NCI-H82 (cell line): ENCODE measurements at places on chromosomes 3 and 15.

- DNase-seq: peak; percentile 69
These were observed 527 bp downstream of the CSNK1G1 start for GRCh38 chr15:64355348-64355943.

DNA sequence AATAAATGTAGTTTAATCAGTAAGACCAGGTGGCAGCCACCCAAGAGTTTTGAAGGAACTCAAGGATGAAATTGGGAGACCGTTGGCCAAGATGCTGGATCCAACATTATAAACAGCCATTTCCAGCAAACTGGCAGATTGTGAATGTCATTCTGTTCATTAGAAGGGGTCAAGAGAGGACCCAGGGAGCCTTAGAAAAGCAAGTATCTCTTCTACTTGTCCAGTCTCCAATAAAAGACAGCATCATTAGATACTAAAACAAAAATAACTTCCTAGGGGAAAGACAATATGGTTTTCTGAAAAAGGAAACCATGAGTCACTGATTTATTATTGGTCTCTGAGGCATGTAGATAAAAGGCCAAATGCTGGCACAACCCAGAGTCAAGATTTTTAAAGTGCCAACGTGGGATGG is 67.9 kb downstream of the GADL1 start:
- DNase-seq: no peak

DNA sequence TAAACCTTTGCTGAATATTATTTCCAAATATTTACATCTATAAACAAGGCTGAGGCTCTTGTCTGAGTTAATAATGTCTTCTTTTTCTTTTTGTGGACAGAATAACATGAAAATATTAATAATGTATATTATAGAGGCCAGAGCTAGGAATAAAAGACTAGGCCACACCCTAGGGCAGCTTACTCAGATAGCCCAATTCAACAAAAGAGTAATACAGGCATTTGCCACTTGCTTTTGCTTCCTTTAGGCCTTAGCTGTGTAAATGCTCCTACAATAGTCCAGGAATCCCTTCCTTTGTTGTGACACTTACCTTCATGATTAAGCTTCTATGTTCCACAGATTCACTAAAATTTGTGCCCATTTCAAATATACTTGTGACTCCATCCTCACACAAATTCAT is 16.5 kb downstream of the IMPG2 start:
- no peak for DNase-seq

DNA sequence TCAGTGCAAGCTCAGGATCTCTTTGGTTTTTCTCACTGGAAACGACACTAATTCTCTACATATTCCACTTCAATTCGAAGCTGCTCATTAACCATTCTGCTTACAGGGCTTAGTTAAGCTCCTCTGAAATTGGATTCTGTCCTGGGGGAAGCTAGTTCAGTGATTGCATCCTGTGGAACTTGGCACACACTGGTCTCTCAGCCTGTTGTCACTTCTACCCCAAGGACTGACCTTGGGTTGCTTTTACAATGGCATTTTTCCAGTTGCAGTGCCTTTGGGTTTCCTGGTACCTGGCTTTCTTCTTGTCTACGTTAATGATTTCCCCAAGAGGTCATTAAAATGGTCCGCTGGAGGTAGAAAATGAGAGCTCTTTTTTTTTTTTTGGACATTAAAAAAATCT is 33.3 kb upstream of the GABRB3 start:
- peak; percentile 38 for DNase-seq

- DNase-seq: no peak
These were observed 414.6 kb downstream of the FOXP1 start for GRCh38 chr3:71168880-71169411.

DNA sequence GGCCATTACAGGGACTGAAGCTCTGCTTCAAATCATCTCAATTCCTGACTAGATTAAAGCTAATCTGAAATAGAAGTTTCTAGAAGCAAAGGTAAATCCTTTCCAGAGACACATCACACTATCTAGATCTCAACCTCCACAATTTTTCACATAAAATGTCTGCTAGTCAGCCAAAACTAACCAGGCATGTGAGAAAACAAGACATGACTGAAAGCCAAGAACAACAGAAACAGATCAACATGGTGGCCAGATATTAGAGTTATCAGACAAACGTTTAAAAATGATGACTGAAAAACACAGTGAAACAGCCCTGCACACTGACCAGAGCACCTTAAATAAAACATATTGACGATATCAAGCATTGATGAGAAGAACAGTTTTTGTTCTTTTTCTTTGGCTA is 59.1 kb downstream of the SUMF1 start:
- DNase-seq: no peak

DNA sequence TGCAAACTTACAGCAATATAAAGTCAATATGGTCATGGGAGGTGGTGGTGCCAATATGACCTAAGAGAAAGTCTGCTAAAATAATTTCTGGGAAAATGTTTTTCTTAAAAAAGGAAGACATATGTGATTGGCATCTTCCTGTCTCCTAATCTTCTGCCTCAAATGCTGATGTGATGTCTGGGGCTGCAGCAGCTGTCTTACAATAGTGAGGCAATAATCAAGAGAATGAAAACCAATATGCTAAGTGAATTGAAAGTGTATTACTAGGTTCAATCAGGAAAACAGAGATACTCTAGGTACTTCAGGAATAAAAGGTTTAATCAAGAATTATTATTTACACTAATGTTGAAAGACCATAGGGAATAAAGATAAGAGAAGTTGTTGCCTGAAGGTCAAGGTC is 7.2 kb upstream of the STT3B start:
- no peak for DNase-seq

DNA sequence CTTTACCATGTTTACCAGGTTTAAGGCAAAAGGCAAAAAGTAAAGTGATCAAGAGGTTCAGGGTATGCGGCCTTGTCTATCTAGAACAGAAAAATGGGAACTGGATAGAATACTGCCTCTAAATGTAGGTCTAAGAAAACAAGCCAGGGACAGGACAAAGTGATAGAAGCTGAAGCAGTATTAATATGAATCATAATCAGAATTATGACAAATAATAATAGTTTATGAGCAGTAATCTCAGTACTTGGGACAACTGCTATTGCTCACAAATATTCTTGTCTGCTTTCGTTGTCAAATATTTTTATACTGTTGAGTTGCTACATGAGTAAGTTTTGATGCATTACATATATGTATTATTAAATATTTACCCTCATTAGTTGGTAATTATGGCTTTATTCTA is 356.9 kb upstream of the RBMS3 start:
- no peak for DNase-seq

GRCh38 chr3:40079203-40079846 is 230.2 kb upstream of the EIF1B start:
- DNase-seq: no peak

DNA sequence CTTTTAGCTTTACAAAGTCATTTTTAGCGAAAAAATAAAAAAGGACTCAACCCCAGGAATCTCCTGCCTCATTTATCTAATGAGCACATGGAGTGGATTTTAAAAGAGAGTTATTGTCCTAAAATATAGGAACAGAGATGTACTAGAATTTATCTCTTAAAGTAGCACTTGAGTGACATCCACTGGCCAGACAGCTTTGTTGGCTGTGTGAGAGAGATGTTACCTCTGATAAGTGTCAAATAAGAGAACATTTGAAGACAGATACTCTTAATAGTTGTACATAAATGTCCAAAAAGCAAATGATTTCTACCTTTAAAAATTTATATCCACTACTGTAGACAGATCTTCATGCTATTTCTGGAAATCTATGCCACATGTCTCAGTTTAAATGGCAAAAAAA is 12.3 kb upstream of the MFSD1 start:
- DNase-seq: peak; percentile 39

DNA sequence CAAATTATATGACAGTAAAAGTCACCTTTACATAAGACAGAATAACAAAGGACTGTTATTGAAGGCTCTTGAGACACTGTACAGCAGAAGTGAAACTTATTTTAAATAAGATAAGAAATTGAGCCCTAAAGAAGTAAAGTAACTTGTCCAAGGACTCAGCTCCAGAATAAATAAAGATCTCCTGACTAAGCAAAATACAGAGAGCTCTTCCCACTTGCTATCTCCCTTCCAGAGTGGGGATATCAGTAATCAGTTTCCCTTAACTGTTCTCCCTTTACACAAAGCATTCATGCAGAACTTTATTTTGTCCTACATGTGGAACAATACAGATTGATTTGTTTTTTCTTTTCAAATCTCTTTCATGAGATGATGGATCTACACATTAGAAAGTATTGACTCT is 129.5 kb upstream of the BHLHE40 start:
- DNase-seq: no peak

GRCh38 chr3:51691021-51691420 is 15.8 kb upstream of the GRM2 start:
- no peak for DNase-seq

GRCh38 chr15:99430881-99431401 is 134.8 kb upstream of the MEF2A start:
- DNase-seq: no peak

- DNase-seq: no peak
These were observed 7.2 kb upstream of the TUSC7 start for GRCh38 chr3:116702334-116702733.

GRCh38 chr15:62109437-62109836 is 42.7 kb downstream of the C2CD4A start:
- no peak for DNase-seq

DNA sequence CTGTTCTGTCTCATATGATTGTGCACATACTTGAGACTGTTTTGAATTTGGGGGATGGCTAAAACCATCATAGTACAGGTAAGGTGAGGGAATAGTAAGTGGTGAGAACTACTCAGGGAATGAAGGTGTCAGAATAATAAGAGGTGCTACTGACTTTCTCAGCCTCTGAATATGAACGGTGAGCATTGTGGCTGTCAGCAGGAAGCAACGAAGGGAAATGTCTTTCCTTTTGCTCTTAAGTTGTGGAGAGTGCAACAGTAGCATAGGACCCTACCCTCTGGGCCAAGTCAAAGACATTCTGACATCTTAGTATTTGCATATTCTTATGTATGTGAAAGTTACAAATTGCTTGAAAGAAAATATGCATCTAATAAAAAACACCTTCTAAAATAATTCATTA is 5.1 kb downstream of the CCR5 start:
- DNase-seq: no peak

GRCh38 chr3:129239991-129240390 is 9.4 kb upstream of the COPG1 start:
- no peak for DNase-seq

DNA sequence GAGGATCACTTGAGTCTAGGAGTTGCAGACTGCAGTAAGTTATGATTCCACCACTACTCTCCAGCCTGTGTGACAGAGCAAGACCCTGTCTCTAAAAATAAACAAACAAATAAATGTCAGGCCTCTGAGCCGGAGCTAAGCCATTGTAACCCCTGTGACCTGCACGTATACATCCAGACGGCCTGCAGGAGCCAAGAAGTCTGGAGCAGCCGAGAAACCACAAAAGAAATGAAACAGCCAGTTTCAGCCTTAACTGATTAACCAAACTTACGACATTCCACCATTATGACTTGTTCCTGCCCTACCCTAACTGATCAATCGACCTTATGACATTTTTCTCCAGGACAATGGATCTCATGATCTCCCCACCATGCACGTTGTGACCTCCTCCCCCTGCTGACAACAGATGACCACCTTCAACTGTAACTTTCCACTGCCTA is 32.5 kb upstream of the ZKSCAN7 start:
- DNase-seq: no peak

GRCh38 chr3:66722675-66723074 is 221.9 kb upstream of the LRIG1 start:
- DNase-seq: no peak

DNA sequence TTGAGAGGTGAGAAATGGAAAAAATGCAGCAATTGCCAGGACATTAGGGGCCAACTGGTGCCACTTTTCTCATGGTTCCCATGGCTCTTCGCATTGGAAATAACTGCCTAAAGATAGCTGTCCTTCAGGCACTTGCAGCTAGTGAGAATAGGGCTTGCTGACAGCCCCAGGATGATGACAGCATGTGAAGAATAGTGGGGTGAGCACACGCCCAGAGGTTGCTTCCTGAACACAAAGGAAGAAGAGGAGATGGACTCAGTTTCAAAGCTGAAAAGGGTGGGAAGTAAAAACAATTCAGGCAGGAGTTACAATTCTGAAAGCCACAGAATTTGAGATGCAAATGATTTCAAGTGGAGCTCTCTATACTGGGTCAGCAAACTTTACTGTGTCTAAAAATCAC is 45.6 kb downstream of the TNFAIP8L3 start:
- DNase-seq: no peak

- peak; percentile 92 for DNase-seq
These were observed 60.7 kb downstream of the RPL22L1 start for GRCh38 chr3:170809007-170809974.

DNA sequence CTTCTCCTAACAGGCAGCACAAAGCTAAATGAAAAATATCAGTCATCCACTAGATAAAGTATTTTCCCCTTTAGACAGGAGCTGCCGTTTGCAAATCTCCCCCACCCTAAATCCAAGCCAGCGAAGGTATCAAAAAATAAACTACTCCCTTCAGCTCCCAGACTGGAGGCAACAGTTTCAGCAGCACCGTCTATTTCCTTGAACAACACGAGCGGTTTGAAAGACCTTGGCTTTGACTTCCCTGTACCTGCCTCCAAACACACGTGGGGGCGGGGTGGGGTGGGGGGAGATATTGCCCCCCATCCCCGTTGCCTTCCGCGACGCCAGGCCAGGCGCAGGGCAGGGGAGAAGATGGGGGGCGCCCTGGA is 832 bp upstream of the CACNA1D start:
- DNase-seq: no peak

GRCh38 chr3:66163222-66163621 is 57.6 kb upstream of the SLC25A26 start:
- no peak for DNase-seq

DNA sequence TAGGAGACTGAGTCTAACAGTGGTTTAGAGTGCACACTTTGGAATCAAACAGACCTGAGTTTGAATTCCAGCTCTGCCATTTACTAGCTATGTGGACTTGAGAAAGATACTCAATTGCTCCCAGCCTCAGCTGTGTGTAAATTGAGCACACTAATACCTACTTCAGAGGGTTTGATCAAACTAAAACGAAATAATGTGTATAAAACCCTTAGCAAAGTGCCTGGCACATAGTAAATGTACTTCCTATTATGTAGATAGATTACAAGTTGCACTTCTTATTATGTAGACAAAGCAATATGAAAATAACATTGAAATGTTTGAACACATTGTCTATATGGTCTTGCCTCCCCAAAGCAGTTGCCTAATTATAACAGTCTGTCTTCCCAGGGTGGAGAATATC is 180.6 kb downstream of the ANXA2 start:
- no peak for DNase-seq

- DNase-seq: no peak
These were observed 544.5 kb downstream of the MFSD1 start for GRCh38 chr3:159346271-159346903.

- peak; percentile 37 for DNase-seq
These were observed 23.4 kb upstream of the GATM start for GRCh38 chr15:45401665-45402161.

- DNase-seq: no peak
These were observed 60.5 kb downstream of the CERS3 start for GRCh38 chr15:100468285-100468684.

- DNase-seq: no peak
These were observed 145.7 kb downstream of the EPHA6 start for GRCh38 chr3:96959901-96960641.
